Occipital lobe (tissue), 3 donors: ENCODE measurements at places on chromosomes 16 and 17. TPM values are rescaled to one million over a fixed set of nuclear protein-coding genes. Genes with fewer than 3 reads are reported as not detected.

Gene TMEM114
- not detected for total RNA-seq

DNA sequence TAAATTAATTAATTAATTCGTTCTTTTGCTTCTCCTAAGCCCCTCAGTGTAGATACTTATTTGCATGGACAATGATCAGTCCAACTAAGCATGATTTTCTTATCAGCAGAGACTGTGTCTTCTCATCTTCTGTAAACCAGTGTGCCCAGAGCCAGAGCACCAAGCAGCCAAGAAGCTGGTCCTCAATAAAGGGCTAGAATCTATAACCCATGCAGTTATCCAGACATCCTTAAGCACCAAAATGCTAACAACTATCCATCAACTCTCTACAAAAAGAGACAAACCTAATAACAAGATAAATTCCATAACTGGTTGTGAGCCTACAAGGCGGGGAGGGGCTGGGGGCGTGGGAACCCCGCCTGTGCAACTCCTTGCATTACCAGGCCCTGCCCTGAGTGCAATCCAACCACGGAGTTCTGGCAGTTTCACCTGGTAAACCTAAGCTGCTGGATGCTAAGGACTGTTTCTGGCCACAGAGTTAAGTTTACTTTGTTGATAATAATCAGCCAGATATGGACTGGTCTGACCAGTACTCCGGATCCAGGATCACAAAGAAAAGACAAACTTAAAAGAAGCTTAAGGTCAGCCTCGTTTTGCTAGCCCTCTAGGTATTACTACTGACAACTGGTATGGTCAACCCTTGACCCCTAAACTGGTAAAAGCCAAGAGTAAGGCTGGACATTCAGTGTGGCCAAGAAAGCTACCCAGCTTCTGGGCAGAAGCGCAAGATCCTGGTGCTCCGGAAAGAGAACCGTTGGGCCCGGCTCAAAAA lies 51.5 kb downstream of the ZFHX3 start:
- DNase-seq = no peak

- DNase-seq = no peak
These were observed 156.9 kb upstream of the CACNG5 start for GRCh38 chr17:66678061-66678460.

GRCh38 chr16:52721331-52721730 lies 174.4 kb upstream of the TOX3 start:
- DNase-seq = no peak

Gene CTRB2
- total RNA-seq = not detected

DNA sequence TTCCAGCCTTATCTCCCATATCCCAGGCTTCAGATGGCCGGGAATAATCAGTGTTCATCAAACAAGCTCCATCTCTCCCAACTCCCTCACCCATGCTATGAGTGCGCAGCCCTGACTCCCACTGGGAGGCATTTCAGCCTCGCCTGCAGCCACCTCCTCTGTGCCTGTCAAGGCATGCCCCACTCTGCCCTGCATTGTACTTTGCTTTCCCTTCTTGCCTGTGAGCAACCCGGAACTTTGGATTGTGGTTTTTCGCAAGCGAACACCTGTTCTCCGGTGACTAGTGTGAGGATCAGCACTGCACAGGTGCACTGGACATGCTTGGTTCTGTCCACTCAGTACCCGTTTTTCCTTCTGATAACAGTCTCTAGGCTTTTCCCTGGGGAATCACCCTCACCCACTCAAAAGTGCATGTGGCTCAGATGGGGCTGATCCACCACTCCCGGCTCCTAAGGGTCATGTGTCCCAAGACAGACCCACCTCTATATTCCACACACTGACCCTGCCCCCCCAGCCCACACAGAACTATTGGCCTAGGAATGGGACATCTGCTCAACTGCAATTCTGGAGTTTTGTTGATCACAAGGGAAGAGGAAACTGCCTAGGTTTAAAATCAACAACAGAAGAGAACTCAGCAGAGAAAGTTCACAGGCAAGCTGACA lies 9.1 kb downstream of the CHST6 start:
- DNase-seq = no peak

DNA sequence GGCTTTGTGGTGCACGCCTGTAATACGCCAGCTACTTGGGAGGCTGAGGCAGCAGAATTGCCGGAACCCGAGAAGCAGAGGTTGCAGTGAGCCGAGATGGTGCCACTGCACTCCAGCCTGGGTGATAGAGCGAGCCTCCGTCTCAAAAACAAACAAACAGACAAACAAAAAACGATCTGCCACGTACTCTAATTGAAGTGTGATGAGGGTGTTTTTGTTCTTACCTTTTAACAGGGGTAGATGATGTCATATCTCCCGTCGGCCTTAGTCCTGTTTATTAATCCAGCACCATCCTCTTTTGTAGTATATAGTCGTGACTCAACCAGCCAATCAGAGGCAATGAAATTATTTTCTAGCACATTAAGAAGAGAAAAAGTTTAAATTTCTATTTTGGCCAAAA lies 58.5 kb downstream of the IQCK start:
- DNase-seq = no peak

DNA sequence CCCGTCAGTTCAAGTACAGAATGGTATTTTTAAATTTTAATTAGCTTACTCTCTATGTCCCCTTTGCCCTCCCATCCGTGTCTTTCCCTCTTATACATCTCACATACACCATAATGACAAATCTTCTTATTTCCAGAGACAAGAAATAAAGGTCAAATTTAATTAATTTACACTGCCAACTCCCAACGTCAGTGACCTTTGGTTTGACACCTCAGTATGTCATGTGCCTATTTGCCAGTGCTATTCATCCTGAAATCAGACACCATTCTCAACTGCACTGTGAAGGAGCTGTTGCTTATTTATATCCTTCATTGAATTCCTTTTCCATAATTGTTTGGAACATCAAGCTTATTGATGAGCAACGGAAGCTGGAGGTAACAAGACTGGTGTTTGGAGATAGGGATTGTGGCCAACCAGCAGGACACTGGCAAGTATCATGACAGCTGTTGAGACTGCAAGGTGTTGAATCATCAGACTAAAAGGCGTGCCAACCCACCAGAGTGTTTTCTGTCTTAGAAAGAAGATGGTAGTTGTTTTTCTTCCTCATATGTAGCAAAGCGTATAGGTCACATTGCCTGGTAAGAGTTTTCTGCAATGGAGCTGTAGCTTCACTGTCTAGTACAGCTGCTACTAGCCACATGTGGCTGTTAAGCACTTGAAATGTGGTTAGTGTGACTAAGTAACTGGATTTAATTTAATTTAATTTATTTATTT lies 12.5 kb downstream of the CALCOCO2 start:
- DNase-seq = no peak
